ENCODE measurements at places on chromosomes 13 and 19. TPM values are rescaled to one million over a fixed set of nuclear protein-coding genes. Genes with fewer than 3 reads are reported as not detected.

The SIGLEC8 gene
- total RNA-seq: not detected

The RAB20 gene
- 1.1 TPM for total RNA-seq

The CGB2 gene
- total RNA-seq: not detected

The GDF15 gene
- not detected for total RNA-seq

The IRGC gene
- total RNA-seq: not detected

The YJEFN3 gene
- 7.4 TPM for total RNA-seq

GRCh38 chr13:86298725-86299124 lies 499.5 kb upstream of the SLITRK6 start:
- H3K4me3 ChIP-seq: no peak overlapping the region
- no peaks in the 10 kb centered on the region for H3K4me1 ChIP-seq
- H3K27ac ChIP-seq: no peak overlapping the region

DNA sequence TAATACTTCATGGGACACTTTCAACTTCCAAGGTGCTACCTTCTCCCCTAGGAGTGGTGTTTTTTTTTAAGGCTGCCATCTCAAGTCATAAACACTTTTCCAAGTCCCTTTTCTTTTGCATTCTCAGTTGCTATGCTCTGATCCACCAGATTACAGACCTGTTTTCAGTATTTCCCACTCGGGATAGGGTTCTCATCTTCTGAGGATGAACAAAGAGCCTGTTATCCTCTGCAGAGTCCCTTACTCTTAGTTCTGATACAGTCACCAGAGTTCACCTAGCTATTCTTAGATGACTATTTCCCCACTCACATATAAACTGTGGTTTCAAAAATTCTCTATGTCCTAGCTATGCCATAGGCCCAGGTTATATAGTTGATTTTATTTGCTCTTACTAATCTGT lies 15.9 kb downstream of the ZDHHC20 start:
- H3K4me3 ChIP-seq: no peak overlapping the region
- H3K4me1 ChIP-seq: peaks cover 4% of the 10 kb centered on the region
- H3K27ac ChIP-seq: no peak overlapping the region
- no peaks in the 10 kb centered on the region for H3K27me3 ChIP-seq

- no peak for DNase-seq
- H3K36me3 ChIP-seq: peaks cover 34% of the 10 kb centered on the region
- H3K27me3 ChIP-seq: no peaks in the 10 kb centered on the region
- peaks cover 55% of the 10 kb centered on the region for H3K4me1 ChIP-seq
- H3K4me3 ChIP-seq: peak overlapping the region; percentile 98
These were observed 1.2 kb upstream of the NUP62 start for GRCh38 chr19:49930483-49931011.

GRCh38 chr19:13215572-13216380 lies 65.6 kb downstream of the IER2 start:
- peak; percentile 69 for DNase-seq
- no peaks in the 10 kb centered on the region for H3K27me3 ChIP-seq

GRCh38 chr19:23393121-23393520 lies 2.1 kb downstream of the ZNF91 start:
- H3K36me3 ChIP-seq: peaks cover 65% of the 10 kb centered on the region
- peak overlapping the region; percentile 98 for H3K4me3 ChIP-seq
- peaks cover 11% of the 10 kb centered on the region for H3K4me1 ChIP-seq

Data from activated CD8-positive, alpha-beta memory T cell treated with anti-CD3 and anti-CD28 coated beads, Interleukin-2, amount 10 ng/mL, durations not matched to agents 7 days and 5 days (primary cell).